RCC 7860 (cell line): ENCODE measurements at places on chromosomes 2 and 18.

DNA sequence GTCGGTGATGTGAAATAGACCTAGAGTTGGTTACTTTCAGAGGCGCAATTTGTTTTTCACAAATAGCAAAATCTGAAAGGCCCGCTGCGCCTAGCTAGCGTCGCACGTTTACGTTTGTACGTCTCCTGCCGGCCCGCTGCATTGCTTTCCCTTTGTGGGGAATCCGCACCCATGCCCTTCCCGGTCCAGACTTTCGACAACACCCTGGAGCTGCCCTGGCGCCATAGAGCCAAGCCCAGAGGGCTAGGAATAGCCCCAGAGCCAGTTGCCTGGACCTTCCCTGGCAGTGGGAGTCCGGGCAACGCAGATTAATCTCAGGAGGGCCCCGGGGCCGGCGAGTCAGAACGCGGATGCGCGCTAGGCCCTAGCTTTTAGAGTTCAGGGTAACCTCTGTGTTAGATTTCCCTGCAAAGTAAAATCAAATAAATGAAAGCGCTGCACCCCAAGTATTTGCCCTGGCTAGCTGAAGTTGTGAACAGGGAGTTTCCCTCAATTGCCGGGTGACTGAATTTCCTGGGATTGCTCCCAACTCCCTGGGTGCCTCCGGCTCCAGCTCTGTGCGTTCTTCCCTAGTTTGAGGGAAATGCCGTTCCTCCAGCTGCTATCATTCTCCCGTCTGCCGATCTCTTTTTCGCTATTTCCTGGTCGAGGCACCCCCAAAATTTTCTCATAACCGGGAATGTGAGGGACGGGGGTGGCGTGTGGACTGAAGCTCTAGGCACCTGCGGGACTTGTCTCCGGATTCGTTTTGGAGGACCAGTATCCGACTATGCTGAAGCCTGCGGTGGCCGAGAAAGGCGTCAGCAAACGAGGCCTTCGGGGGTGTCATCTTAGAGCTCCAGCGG is 1.2 kb upstream of the EN1 start:
- no peak for DNase-seq

GRCh38 chr2:240205772-240206171 is 65.3 kb upstream of the OTOS start:
- DNase-seq = no peak

GRCh38 chr18:46497129-46497528 is 159.9 kb downstream of the LOXHD1 start:
- no peak for DNase-seq

- DNase-seq = peak; percentile 50
These were observed at the start of gene CDK5R2 for GRCh38 chr2:218959141-218959731. Gene CDK5R2, plus strand, starts transcription at chr2:218959666. Its CDS starts 155 bp downstream, at chr2:218959821.

DNA sequence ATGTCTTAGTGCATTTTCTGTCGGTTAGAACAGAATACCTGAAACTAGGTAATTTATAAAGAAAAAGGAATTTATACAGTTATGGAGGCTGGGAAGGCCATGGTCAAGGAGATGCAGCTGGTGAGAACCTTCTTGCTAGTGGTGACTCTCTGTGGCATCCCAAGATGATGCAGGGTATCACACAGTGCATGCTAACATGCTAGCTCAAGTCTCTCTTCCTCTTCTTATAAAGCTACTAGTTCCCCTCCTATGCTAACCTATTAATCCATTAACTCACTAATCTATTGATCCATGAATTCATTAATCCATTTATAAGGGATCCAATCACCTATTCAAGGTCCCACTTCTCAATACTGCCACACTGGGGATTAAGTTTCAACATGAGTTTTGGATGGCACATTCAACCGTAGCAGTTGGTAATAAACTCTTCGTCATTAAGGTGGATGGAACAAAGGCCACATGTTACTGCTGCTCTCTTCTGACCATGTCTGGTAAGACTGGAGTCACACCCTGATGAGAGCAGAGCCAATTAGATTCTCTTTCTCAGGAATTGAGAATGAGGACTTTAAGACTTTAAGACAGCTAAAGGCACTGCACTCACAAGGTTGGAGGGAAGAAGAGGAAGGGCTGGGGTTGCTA is 211.6 kb upstream of the SMAD7 start:
- no peak for DNase-seq

DNA sequence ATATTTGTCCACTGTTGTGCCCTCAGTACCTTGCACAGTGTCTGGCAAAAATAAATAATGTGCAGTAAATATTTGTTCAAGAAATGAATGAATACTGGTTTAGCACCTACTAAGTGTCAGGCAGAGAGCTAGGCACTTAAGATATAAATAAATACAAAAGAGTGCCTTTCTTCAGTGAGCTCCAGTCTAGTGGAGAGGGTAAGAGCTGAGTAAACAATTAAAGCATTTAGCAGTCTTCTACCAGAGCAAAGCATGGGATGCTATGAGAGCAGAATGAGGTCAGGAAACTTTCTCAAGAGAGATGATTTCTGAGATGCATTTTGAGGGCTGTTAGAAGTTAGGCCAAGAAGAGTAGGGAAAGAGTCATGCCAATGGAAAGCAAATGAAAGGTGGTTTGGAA is 314.7 kb downstream of the DSC3 start:
- DNase-seq = no peak

GRCh38 chr18:13221869-13222855 is 3.6 kb downstream of the LDLRAD4 start:
- DNase-seq = no peak

- DNase-seq = no peak
These were observed 188.7 kb upstream of the NRXN1 start for GRCh38 chr2:51220606-51221005.

GRCh38 chr2:181106789-181107627 is 126.6 kb downstream of the UBE2E3 start:
- DNase-seq = peak; percentile 81

- DNase-seq = no peak
These were observed 80.9 kb downstream of the SH3RF3 start for GRCh38 chr2:109209941-109210340.

GRCh38 chr2:68225119-68225632 is 27.2 kb downstream of the PPP3R1 start:
- DNase-seq = peak; percentile 46

DNA sequence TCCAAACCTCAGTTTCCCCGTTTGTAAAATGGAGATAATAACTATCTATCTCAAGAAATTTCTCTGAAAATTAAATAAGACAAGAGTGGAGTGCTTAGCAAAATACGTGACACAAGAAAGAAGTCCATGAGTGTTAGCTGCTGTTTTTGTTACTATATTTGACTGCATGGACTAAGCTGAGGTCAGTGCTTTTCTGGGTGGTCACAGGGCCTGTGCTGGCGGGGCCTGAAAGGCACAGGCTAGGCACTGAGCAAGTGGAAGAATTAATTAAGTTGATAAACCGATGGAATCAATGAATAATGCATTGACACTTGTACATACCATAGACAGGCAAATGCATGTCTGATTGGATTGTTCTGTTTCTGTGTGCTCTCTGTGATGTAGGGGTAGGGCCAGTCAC is 27.3 kb downstream of the RPL37A start:
- no peak for DNase-seq

DNA sequence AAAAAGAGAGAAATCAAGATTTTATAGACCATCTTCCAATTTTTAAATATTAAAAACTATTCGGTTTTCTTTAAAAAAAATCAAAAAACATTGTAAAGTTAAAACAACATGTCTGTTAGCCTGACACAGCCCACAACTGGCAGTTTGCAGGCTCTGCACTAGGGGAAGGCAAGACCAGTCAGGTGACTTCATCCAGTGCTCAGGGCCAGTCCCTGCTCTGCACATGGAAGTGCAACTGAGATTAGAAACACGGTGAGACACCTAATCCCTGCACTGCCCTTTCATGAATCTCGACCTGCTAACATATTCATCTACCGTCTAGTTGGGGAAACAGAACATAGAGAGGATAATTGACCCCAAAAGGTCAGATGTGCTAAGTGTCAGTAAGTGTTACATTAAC is 135.2 kb downstream of the BARD1 start:
- no peak for DNase-seq

- no peak for DNase-seq
These were observed 8.6 kb upstream of the CRYBA2 start for GRCh38 chr2:219001577-219002394.

GRCh38 chr2:119760237-119760955 is 674 bp downstream of the PTPN4 start:
- DNase-seq = no peak

- no peak for DNase-seq
These were observed 303.3 kb downstream of the XIRP2 start for GRCh38 chr2:167191588-167191987.

- DNase-seq = no peak
These were observed 873.8 kb downstream of the SUCLG1 start for GRCh38 chr2:83585250-83585649.

- DNase-seq = no peak
These were observed 74.9 kb upstream of the KLHL14 start for GRCh38 chr18:32847691-32848090.

- peak; percentile 95 for DNase-seq
These were observed 4.7 kb upstream of the DNAJB2 start for GRCh38 chr2:219274361-219274921.

GRCh38 chr18:8659609-8660242 is 45.6 kb upstream of the MTCL1 start:
- DNase-seq = no peak

GRCh38 chr2:209694748-209695147 is 76.9 kb upstream of the UNC80 start:
- no peak for DNase-seq

DNA sequence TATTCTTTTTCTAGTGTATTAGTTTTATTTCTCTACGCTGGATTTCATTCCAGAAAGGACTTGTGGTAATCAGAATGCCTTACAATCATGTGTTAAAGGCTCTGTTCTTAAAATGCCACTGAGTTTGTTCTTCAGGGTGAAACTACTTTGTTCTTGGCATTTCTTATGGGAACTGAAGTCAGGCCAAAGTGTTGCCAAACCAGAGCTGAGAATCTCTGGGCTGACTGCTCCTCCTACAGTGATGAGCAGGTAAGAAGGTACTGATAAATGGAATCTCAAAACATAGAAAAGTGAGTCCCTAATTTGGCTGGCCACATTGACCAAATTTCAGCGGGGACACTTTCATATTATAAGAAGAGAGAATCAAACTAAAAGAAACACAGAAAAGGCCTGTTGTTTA is 55.1 kb upstream of the ZNF397 start:
- no peak for DNase-seq

GRCh38 chr2:146666340-146666739 is 1178.5 kb upstream of the ACVR2A start:
- DNase-seq = no peak

DNA sequence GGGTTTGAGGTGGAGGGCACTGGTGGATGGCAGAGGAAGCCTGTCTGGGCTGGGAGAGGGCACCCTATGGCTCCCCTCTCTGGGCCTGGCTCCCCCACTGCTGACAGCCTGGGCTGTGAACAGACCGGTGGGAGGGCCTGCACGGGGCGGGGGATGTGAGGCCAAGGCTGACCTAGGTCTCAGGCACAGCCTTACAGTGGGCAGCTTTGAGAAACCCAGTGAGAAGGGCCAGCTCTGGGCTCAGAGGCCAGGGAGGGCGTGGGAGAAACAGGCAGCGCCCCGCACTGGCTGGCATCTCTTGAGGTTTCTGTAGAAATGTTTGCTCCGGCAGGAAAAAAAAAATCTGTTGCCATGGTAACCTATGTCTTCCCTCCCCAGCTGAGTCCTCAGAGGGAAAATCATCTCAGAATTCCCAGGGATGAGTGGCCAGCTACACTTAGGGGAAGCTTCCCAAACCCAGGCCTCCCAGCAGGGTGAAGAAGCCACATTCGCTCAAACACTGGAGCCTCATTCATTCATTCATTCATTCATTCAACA is 71.7 kb upstream of the TAF1B start:
- DNase-seq = peak; percentile 39

DNA sequence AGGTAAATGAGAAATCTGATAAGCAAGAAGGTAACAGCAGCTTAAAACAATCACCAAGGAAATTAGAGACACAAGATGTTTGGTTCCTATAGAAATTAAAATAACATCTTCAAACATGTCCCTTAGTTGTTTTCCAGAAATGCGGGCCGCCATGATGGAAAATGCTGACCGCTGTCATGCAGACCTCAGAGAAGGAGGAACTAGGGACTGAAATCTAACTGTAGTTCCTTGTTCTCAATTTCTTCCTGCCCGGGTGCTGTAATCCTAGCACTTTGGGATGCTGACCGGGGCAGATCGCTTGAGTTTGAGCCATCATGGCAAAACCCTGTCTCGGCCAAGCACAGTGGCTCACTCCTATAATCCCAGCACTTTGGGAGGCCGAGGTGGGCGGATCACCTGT is 51.1 kb downstream of the TEX51 start:
- DNase-seq = no peak

DNA sequence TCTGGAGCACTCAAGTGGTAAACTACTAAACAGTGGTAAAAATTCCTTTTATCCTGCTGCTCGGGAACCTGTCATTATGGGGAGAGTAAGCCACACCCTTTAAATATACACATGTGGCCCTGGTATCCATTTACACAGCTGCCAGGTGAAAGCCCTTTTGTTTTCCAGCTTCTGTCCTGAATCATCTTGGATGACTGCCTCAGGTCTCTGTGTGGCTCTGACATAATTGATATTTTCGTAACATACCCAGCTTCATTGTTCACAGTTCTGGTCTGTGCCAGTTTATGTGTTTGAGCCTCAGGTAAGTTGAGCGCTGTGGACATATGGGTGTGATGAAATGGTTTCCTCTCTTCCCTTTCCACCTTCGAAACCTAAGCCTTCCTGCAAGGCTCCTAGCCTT is 15.7 kb upstream of the TTC39C start:
- no peak for DNase-seq

DNA sequence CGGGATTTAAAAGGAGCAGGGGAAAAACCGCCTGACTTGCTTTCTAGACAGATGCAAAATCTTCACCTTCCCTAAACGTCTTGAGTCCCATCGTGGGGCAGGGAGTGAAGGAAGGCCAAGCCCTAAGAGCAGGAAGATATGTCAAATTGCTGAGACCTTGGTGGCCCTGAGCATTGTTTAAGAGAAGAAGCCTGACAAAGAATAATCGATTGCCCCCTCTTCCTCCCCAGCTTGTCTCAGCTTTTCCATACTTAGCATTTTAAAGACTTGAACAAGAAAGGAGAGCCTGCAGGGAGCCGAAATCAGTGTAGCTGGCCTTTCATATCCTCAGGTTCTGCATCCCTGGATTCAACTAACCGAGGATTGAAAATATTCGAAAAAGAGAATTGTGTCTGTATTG is 157.6 kb upstream of the DLX2 start:
- no peak for DNase-seq

DNA sequence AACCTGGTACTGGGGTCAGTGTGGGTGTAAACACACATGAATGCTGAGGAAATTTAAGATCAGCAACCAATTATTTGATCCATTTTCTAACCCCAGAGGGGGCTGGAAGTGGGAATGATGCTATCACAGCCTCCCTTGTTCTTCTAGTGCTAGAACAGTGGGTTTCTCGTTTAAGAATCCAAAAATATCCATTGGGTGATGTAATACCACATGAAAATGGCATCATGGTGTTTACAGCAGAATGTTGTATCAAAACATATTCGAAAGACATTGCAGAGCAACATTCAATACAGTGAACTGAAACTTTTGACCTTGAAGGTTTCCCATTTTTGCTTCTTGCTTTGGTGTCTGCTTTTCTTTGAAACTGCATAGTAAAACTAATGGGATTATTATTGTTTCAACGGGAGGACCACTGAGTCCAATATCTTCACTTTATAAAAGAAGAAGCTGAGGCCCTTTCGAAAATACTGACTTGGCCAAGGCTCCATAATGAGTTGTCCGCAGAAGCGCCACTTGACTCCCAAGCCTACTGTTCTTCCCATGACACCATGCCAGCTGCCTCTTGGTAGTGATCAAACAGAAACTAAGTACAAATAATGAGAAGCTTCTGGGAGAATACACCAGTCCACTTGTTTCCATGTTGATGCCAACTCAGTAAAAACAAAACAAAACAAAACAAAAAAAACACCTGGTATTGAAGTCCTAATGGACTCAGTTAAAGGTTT is 106.1 kb downstream of the COLEC12 start:
- no peak for DNase-seq
